ENCODE measurements at places on chromosomes 5 and 9.

DNA sequence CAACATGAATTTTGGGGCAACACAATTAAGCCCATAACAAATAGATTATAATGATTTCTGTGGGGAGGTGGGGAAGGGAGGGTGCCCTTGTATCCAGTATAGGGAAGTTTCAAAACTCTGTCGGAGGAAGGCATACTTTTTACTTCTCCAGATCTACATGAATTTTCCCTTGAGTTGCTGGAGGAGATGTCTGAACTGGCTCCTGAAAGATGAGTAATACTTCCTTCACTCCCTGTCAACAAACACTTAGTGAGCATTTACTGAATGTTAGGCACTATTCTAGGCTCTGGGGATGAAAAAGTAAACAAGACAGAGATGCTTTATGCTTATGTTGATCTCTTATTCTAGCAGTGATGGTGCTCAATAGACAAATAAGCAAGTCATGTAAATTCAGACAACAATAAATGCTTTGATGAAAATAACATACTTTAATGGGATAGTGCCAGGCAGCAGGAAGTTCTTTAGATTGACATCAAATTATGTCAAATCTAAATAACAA lies 197.9 kb upstream of the ANKH start:
- DNase-seq: peak; percentile 8

DNA sequence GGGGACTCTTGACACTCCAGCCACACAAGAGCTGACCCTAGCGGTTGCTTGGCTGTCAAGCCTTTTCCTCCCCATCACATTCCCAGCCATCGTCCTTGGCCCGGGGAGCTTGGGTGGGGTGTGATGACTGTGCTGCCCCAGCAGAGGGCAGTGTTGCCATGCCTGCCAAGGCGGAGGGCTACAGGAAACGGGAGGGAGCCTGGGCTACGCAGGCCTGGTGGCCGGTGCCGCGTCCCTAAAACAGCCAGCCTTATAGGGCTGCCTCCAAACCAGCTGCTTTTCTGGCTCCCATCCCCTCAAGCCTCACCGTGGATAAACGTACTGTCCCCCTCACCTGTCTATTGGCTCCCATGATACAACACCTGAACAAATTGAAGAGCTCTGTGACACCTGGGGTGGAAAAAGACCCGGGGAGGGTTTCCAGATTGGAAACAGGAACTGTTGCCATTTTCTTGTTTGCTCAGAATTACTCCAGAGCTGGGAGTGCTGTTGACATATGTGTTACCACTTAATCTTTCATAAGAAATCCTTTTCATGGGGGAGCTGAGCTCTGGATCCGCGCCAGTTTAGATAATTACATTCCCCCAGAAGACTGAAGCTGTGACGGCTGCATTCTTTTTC lies 72.8 kb upstream of the ASTN2 start:
- DNase-seq: peak; percentile 73

GRCh38 chr9:78131969-78132700 lies 100.5 kb upstream of the GNAQ start:
- no peak for DNase-seq

GRCh38 chr9:108363311-108363710 lies 492.5 kb downstream of the ACTL7B start:
- DNase-seq: no peak

- no peak for DNase-seq
These were observed 1159.6 kb downstream of the CDH12 start for GRCh38 chr5:21693591-21693990.

DNA sequence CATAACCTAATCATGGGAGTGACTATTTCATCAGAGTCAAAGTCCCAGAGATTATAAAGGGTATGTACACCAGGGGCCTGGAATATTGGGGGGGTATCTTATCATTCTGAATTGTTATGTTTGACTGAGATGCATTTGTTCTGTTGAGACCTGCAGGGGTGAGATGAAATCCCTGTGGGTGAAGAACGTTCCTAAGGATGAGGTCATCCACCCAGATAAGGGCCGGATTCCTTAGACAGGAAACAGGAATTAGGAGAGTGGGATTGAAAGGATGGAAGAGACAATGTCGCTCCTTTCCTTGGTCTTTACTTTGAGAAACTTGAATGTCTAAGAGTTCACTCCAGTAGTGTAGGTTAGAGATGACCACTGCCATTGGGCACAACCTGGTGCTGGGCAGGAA lies 54.7 kb downstream of the GAS1 start:
- no peak for DNase-seq

Measured in NCI-H460 (cell line).